ENCODE measurements at places on chromosomes 7 and 10.

- DNase-seq = peak; percentile 10
Observed at GRCh38 chr10:132001238-132001972, 19.7 kb upstream of the BNIP3 start.

GRCh38 chr7:91066627-91067026, 197.6 kb upstream of the FZD1 start:
- DNase-seq = no peak

GRCh38 chr10:25028711-25029110, 12.3 kb downstream of the THNSL1 start:
- no peak for DNase-seq

GRCh38 chr10:70836319-70836718, 20.6 kb downstream of the SGPL1 start:
- DNase-seq = no peak

GRCh38 chr7:494906-495305, 24.7 kb downstream of the PDGFA start:
- DNase-seq = no peak

DNA sequence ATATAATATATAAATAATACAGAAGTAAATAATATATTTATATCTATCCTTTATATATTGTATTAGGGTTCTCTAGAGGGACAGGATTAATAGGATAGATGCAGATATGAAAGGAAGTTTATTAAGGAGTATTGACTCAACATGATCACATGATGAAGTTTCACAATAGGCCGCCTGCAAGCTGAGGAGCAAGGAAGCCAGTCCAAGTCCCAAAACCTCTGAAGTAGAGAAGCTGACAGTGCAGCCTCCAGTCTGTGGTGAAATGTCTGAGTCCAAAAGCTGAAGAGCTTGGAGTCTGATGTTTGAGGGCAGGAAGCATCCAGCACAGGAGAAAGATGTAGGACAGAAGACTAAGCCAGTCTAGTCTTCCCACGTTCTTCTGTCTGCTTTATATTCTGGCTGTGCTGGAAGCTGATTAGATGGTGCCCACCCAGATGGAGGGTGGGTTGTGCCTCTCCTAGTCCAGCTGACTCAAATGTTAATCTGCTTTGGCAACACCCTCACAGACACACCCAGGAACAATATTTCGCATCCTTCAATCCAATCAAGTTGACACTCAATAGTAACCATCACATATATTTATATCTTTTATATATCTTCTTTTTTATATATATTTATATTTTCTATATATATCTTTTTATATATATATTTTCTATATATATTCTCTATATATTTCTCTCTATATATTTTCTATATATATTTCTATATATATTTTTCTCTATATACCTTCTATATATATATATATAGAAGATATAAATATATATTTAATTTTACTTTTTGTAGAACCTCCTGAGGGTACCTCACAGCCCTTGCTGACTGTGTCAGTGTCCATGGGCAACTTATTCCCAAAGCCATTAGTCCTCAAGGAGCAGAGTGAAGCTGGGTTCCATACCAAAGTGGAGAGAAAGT, 24.6 kb upstream of the AKR1B10 start:
- no peak for DNase-seq

DNA sequence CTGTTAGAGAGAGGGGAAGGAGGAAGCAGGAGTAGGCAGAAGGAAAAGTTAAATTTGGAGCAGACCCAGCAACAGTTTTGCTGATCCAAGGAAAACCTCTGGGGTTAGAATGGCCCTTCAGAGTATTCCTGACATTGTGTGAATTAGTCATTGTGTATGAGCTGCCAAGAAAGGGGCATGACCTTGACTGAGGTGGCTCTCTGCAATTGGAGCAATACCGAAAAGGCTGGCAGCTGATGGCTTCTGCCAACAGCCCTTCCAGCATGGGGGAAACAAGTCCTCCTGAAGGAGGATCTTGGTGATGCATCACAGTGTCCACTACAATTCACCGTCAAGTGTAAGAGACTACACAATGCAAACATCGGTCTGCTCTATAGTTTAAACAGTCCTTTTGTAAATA, 20.6 kb upstream of the WASL start:
- no peak for DNase-seq

DNA sequence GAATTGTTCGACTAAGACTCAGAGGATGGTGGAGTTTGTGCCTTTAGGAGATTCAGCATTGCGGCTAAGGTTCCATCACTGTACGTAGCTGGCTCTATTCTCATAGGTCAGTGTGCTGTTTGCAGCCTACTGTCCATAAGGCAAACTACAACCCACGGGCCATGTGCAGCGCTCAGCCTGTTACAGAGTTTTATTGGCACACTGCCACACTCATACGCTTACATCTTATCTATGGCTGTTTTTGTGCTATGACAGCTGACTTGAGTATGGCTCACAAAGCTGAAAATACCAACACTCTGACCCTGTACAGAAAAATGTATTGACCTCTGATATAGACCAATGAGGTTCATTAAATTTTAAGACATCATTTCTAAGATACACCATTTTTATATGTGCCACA, 114.5 kb downstream of the ARID5B start:
- DNase-seq = no peak

DNA sequence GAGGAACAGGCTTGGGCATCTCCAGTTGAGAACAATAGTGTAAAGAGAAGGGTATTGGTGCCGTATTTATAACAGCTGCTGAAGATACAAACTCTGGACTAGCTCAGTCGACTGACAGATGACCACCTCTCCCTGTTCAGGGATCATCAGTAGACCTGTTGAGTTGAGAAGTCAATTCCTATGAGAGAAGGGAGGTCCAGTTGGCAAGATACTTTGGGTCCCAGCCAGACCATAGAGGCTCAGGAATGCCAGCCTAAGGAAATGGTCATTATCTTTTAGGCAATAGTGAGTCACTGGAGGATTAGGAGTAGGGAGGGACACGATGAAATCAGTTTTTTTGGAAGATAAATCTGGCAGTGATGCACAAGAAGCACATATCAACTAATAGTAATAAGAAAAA, 202.9 kb downstream of the TRIL start:
- no peak for DNase-seq

- no peak for DNase-seq
Observed at GRCh38 chr7:131699323-131699722, 142.9 kb upstream of the PODXL start.

DNA sequence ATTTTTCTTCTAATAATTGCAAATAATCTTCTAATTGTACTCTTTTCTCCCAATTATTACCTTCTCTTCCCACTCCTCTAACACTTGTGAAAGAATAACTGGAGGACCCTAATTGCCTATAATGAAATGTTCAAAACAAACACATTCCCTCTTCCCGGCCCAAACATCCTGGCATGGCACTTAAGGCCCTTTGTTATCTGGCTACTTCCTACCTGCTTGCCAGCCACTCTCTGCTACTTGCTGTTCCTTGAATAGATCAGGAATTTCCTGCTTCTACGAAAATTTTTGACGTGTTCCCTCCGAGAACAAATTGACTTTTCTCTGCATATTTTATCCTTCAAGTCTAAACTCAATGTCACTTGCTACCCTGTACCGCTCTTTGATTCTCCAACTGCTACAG, 56.1 kb upstream of the NOBOX start:
- no peak for DNase-seq

DNA sequence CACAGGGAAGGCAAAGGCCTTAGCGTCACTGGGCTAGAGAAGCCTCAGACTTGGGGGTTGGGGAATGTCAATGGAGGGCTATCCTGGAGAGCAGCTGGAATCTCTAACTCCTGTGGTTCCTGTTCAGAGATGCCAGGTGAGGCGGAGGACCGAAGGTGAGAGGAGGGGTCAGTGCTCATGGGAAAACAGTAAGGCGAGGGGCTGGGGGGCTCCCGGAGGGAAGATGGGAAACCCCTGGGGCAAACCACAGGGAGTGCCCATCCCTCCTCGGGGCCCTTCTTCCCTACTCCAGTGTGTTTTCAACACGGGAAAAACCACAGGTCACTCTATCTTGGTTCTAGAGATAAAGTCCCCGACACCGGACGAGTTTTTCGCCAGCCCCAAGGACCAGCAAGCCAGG, 3.3 kb downstream of the LRCH4 start:
- DNase-seq = no peak

DNA sequence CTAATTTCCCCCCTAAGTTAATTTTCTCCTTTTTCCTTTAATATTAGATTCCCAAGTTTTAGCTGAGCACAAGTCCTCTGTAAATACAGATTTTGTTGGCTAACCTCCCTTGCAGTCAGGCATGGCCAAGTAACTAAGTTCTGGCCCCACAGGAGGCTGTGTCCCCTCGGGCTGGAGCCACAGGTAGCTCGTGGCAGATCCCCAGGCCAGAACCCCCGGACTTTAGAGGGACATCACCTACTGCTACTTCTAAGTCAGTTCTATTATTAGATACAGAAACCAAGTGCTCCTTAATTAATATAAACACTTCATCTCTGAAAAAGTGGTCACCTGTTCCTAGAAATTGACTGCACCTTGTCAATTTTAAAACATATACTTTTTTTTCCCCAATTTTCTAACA, 46.1 kb upstream of the NCAPG2 start:
- DNase-seq = no peak

DNA sequence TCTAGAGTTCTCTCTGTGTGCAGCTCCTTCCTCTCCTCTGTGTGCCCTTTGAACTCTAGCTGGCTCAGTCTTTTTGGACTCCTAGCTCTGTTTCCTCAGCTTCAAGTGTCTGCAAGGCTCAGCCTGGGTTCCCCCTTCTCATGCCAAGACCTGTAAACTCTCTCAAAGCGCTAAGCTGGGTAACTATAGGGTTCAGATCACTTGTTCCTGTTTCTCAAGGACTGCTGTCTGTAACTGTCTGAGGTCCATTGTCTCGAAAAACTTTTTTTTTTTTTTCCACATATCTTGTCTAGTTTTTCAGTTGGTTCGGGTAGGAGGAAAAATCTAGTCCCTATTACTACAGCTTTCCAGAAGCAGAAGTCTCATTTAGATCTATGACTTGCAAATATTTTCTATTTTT, 46.6 kb upstream of the PPP1R17 start:
- DNase-seq = no peak

DNA sequence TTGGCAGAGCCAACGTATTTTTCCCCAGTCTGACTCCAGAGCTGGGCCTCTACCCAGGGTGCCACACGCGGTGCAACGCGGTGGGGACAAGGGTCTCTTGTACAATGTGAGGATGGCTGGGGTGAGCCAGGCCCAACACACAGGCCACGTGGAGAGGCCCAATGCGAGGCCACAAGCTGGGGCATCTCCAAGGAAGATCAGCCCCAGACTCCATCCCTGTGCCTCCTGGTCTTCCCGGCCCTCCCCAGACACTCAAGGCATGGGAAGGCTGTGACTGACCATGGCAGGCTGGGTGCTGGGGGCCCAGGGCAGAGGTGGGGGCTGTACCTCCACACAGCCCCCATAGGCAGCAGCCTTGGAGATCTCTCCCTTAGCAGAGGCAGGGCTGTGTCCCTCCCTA, 135.3 kb upstream of the FAM20C start:
- no peak for DNase-seq

- DNase-seq = no peak
Observed at GRCh38 chr10:27207350-27207749, 33.2 kb downstream of the ACBD5 start.

GRCh38 chr10:70914316-70914864, 26.0 kb upstream of the PCBD1 start:
- no peak for DNase-seq

DNA sequence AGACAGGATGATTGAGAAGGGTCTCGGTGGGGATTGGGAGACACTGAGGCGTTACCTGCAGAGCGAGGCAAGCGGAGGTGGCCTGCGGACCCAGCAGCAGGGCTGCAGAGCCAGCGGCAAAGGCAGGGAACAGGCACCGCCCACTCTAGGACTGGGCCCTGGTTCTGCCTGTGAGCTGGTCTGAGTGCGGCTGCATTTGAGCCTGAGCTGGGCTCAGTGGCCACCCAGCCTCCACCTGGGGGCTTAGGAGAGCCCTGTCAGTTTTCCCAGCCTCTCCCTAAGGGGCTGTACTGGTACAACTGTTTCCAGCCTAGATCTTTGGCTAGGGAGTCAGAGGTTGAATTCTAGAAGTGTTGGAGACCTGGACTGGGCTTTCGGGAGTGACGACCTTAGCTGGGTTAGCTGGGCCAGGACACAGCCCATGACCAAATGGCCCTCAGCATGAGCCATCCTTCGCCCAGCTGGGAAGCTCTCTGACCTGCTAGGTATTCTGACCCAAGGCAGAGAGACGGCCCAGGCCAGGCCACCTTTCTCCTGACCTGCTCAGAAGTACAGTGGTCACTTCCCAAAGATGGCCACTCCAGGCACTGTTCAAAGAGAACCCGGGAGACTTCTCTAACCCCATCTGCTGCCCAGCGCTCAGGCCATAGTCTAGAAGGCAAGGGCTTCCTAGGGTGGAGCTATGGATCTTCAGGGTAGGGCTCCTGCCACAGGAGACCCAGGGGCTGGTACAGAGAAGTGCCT, 64.9 kb downstream of the PAX2 start:
- DNase-seq = no peak

DNA sequence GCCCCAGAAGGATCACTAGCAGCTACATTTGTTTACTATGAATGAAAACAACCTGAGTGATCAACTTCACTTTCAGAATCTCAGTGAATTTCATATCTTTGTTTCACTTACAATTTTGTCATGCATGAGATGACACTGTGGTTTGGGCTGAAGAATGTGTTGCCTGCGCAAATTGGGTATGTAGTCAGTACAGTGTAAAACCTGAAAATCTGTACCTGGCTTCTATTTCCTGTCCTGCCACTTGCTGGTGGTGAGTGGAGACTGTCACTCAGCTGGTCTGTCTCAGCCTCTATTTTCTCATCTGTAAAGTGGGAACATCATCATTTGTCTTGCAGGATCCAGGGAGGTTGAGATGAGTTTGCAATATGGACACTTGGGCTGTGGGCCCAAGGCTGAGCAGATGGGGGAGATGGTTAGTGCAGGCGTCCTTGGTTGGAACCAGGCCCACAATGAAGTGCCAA, 118.0 kb downstream of the WDFY4 start:
- no peak for DNase-seq

- no peak for DNase-seq
Observed at GRCh38 chr10:125006921-125007426, 65.1 kb downstream of the ZRANB1 start.

GRCh38 chr7:55622241-55622640, 49.9 kb upstream of the VOPP1 start:
- no peak for DNase-seq

- no peak for DNase-seq
Observed at GRCh38 chr10:3412071-3412582, 239.5 kb upstream of the PITRM1 start.

DNA sequence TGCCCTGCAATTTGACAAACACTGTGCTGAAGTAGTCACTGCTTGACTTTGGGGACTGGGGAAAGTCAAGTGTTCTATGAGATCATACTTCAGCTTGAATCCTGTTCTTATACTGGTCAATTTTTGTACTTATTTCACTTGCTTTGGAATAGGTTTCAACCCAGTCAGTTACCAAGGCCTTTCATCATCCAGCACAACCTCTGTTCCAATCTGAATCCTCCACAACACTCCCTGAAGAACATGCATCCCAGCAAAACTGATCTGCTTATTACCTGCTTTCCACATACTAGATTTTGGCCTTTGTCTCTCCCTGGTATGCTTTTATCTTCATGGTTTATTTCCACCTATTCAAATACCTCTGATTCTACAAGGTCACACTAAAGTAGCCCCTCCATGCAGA, 29.5 kb downstream of the DPY19L1 start:
- DNase-seq = no peak

All from CD4-positive, alpha-beta T cell treated with Interleukin-15 for 4 hours (primary cell).